Stimulated activated CD8-positive, alpha-beta memory T cell treated with anti-CD3 and anti-CD28 coated beads, Interleukin-12 subunit alpha, Interleukin-12 subunit beta, amount 100 ng/mL, for 1 hour (primary cell): ENCODE measurements at places on chromosomes 5 and 9.
A peak's percentile ranks its signal among the peaks of the same experiment; 100 is the strongest.

DNA sequence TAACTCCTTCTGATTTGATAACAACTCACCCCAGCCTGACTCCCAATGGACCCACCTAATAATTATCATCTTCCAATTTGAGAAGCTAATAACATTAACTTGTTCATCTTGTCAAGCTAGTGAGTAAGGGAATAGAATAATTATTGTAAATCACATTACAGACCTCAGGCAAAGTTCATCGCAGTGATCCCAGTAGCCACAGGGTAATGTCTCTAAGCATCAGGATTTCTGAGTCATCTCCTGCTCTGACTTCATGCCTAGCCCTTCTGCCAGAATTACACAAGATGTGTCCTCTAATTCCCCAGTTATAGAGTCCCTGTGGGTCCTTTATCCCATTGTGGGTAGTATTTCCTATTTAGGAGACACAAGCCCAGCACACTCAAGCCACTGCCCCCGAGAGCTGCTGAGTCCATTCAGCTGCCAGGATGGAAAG is 365.7 kb downstream of the DEPDC1B start:
- DNase-seq: no peak

DNA sequence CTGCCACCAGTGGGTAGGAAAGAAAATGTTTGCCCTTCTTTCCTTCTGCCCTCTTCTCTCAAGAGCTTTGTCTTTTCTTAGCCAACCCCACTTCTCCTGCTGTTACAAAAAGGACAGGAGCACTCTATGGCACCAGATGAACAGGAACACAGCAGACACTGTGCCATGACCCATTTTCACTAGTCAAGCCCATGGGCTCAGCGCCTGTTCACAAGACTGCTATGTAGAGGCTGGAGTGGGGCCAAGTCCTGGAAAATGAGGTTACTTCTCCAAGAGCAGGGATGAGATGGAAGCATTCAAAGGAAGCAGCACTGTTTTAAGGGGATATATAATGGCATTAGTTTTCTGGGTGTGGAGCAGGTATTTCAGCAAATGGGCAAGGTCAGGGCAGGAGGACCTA is 46.8 kb upstream of the GRAMD2B start:
- no peak for DNase-seq

- DNase-seq: no peak
Measured at GRCh38 chr9:37293664-37294524, 128.6 kb upstream of the GRHPR start.

DNA sequence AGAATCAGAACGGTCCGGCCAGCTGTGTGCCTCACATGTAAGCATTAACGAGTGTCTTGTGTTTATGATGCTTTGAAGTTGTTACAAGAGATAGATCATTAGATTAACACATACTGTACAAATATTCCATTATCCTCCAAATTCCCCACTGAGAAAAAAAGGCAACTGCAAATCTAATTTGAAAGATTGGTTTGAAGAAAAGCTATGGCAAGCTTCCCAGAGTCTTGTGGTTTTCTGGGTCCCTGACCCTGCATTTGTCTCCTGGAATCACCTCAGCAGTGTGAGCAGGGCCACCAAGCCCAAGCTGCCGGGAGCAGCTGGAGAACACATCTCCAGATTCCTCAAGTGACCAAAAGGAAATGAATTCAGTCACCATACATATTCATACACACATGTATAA is 36.9 kb upstream of the ADAMTS16 start:
- no peak for DNase-seq

DNA sequence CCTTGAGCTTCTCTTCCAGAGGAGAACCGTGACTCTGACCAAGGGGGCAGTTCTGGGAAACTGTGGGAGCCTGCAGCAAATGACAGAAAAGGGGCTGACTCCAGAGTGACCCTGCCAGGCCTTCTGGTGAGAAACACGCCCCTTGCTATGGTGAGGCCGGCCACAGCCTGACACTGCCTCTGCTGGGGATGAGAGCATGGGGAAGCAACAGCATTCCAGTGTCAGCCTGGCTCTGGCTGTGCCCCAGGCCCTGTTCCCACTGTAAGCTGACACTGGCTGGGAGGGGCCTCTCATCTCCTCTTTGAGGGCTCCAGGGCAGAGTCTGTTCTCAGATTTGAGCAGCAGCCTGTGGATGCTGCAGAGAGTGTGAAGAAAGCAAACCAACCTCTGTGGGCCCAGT is 180.0 kb upstream of the IL12B start:
- no peak for DNase-seq

- no peak for DNase-seq
Measured at GRCh38 chr5:75663579-75664284, 52.5 kb downstream of the ANKDD1B start.

GRCh38 chr5:139562847-139563246 is 1.7 kb downstream of the UBE2D2 start:
- DNase-seq: no peak

DNA sequence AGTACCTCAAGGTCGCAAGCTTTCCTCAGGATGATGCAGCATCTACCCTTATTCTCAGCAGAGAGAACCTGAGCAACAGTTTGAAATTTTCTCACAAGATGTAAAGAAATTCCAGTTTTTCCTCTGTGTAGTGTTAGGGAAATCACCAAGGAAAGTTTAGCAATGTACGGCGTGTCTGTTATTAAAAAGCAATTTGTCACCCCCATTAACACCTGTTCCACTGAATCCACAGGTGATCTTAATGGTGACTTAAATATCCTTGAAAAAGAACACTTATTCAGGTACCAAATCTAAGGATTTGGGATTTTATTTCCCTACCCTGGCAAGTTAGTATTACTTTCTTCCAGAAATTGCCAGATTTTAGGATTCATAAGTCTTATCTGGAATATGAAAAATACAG is 77.9 kb upstream of the ATP10B start:
- no peak for DNase-seq

GRCh38 chr9:37732952-37733351 is 20.7 kb upstream of the TRMT10B start:
- no peak for DNase-seq

- DNase-seq: no peak
Measured at GRCh38 chr5:68027519-68027918, 188.0 kb upstream of the PIK3R1 start.

DNA sequence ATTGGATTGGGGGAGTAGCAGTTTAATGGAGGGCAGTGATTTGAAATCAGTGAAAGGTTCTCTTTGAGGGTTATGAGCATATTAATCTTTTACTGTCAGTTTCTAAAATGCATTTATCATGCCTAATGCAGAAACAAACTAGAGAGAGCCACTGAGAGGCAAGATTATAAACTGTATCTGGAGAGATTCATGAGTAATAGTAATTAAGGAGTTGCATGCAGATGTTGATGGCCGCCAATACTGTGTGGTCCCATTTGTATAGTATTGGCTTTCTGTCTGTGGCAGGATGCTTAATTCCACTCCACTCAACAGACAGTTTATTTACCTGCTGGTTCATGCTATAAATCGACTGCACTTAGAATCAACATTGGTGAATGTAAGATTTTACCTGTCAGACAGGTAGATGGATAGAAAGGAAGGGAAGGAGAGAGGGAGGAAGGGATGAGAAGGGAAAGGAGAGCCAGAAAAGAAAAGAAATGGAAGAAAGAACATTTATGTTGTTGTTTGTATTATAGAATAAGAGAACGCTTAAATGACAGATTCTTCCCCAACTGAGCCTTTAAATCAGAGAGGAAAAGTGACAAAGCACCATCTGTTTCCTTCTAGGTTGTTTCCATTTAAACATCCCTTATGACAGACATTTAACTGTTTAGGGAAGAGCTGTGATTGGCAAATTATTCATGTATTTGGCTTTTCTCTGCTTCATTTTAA is 146.5 kb downstream of the PAM start:
- DNase-seq: no peak

- no peak for DNase-seq
Measured at GRCh38 chr5:66958980-66959641, 237.5 kb downstream of the CD180 start.

DNA sequence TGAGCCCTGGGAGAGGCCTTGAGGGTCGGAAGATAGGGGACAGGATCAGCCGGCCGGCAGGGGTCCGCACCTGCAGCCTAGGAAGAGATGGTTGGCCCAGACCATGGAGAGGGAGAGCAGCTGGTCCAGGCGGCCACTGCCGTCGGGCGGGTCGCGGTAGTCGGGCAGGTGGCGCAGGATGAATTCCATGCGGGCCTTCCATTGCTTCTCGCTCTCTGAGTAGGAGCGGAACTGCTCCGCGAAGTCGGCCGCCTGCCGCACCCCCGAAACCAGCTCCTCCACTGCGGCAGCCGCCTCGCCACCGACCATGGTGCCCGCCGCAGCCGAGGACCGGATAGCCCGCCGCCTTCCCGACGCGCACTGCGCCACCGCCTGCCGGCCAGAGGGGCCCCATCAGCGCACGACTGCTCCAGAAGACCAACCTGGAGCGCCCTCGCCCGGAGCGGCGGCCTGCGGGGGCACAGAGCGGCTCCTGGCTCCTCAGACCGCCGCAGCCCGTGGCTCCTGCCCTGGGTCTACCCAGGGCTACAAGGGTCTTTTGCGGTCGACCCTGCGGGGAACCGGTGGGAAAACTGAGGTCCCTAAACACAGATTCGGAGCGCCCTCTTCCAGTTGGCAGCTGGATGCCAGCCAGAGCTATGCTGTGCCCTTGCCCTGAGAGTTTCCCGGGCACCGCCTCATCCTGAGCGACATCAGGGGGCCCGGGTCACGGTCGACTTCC is at the start of gene CDKN2AIPNL:
Gene CDKN2AIPNL, minus strand, starts transcription at position 336 of the 721 bp plus-strand sequence. Its CDS starts 27 bp downstream, at position 309.
- peak; percentile 80 for DNase-seq

- DNase-seq: no peak
Measured at GRCh38 chr9:136311051-136312008, 7.4 kb upstream of the CCDC187 start.

DNA sequence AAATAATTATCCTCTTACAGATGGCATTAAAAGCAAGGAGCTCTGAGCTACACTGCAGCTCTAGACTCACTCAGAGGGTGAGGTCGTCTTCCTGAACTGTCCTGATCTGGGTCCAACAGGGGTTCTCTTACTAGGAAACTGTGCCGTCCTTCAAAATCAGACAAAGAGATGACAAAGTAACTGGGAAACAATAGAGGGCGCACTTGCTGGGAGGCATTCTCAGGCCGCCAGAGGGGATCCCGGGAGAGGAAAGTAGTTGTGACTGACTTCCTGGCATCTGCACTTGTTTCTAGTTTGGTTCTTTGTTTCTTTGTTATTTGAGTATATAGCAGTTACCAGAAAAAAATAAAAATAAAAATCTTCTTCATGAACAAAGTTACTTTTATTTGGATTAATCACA is 142.9 kb upstream of the MSX2 start:
- no peak for DNase-seq

DNA sequence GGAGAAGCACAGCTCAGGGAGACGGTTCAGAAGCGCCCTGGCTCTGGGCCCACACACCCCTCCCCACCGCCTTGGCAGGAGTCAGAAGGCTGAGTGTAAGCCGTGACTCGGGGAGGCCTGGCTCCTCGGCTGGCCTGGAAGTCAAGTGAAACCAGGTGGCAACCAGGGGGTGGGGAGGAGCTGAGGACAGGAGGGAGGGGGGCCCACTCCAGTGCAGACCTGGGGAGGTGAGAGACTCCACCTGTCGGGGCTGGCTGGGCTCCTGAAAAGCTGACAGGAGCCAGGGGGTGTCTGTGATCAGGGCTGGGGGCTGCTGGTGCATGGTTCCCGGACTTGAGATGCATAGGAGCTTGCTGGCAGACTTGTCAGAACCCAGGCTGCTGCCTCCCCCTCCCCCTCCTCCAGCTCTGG is 150.2 kb upstream of the PHYKPL start:
- DNase-seq: no peak

GRCh38 chr9:121322737-121323448 is 47.2 kb downstream of the STOM start:
- DNase-seq: no peak

GRCh38 chr5:116626272-116626723 is 51.7 kb upstream of the SEMA6A start:
- DNase-seq: no peak

- DNase-seq: no peak
Measured at GRCh38 chr9:115649991-115650472, 503.6 kb upstream of the PAPPA start.

- DNase-seq: no peak
Measured at GRCh38 chr5:121968910-121969607, 7.3 kb downstream of the SRFBP1 start.

DNA sequence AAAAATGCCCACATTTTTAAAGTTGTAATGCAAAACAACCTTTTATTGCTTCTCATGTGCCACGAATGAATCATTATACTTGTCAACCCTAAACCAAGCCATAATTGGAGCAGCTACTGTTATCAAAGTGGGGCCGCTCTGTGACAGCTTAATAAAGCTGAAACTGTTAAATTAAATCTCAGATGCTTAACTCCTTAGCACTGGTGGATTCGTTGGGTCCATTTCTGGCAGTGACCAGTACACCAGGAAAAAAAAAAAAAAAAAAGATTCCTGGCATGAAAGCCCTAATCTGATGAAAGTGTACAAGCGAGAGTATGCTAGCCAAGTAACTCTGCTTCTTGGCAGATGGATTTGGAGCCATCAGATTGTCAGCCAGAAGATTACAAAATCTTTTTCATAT is 164.8 kb downstream of the ZSWIM6 start:
- no peak for DNase-seq

DNA sequence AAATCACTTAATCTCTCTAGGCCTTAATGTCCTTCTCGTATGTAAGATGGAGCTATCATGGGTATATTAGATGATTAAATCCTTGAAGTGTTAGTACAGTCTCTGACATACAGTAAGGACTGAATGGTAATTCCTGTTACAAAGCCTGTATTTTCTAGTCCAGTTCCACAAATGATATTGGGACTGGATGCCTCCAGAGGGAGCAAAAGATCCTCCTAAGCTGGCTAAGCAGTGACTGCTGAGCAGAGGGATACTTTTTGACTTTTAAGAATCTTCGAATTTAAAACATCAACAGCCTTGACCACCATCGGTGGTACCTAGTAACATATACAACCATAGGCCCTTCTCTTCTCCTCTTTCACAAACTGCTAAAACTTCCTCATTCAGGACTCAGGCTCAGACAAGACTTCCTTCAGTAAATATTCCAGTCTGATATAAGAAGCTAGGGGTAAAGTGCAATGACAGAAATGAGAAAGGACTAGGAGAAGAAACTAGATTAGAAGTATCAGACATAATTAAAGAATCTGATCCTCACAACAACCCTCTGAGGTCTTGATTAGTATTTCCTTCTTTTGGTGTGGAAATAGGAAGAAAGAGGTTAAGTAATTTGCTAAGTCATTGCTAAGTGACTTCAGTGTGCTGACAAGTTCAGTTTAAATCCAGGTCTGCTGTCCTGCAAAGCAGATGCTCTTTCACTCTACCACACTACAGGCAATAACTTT is 13.9 kb downstream of the PTAR1 start:
- DNase-seq: no peak

DNA sequence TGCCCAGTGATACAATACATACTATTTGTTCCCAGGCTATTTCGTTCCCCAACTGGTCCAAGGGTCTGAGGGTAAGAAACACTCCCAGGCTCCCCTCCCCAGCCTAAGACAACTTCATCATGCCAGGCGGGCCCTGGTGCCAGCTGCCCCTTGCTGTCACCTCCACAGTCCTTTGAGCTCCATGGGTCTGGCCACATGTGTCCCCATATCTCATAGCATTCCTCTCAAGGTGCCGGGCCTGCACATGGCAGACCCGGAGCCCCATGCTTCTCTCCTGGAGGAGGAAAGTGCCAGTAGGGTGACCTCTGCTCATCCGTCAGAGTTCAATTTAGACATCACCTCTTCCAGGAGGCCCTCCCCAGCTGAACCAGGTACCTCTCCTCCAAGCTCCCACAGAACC is 120.5 kb downstream of the C5orf15 start:
- no peak for DNase-seq

- no peak for DNase-seq
Measured at GRCh38 chr5:58983526-58984452, 400.9 kb downstream of the RAB3C start.
